ENCODE measurements at places on chromosomes 2 and 18.

DNA sequence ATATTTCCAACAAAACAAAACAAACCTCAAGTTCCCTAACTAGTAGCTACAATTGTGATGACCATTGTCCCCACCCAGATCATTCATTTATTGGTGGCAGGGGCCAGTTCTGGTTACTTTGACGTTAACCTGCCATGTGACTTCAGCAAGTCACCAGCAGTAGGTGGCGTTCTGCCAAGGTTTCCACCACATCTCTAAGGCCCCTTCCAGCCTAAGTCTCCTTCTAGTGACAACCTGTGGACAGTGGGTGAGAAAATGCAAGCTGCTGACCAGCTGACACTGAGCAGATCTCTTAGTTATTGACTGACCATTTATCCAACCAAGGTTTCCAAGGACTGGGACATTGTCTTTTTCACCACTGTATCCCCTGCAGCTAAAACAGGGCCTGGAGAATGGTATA is 98.4 kb downstream of the GPR39 start:
- H3K27ac ChIP-seq = no peak overlapping the region
- DNase-seq = no peak
- no peaks in the 10 kb centered on the region for H3K36me3 ChIP-seq
- H3K4me3 ChIP-seq = no peak overlapping the region
- no peaks in the 10 kb centered on the region for H3K4me1 ChIP-seq

DNA sequence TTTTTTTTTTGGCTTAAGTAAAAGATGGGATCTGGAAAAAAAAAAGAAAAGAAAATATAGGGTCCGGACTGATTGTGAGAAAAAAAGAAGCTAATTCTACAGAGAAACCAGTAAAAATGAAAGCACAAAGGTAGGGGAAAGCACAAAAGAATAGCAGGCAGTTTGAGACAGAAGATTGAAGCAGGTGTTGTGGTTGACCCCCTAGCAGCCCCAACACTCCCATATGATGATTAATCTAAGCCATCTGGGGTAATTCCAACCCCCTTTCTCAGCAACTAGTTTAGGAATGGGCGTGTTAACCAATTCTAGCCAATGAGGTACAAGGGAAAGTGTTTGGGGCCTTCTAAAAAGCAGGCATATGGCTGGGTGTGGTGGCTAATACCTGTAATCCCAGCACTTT is 77.0 kb downstream of the MBD2 start:
- no peak overlapping the region for H3K27ac ChIP-seq
- no peak overlapping the region for H3K4me3 ChIP-seq
- peaks cover 22% of the 10 kb centered on the region for H3K4me1 ChIP-seq
- DNase-seq = no peak
- H3K36me3 ChIP-seq = peaks cover 4% of the 10 kb centered on the region
- no peaks in the 10 kb centered on the region for H3K27me3 ChIP-seq

- H3K4me1 ChIP-seq = peaks cover 24% of the 10 kb centered on the region
- DNase-seq = peak; percentile 61
- no peak overlapping the region for H3K4me3 ChIP-seq
- H3K27ac ChIP-seq = no peak overlapping the region
Observed at GRCh38 chr2:227415538-227416424, 28.0 kb upstream of the SCYGR1 start.

DNA sequence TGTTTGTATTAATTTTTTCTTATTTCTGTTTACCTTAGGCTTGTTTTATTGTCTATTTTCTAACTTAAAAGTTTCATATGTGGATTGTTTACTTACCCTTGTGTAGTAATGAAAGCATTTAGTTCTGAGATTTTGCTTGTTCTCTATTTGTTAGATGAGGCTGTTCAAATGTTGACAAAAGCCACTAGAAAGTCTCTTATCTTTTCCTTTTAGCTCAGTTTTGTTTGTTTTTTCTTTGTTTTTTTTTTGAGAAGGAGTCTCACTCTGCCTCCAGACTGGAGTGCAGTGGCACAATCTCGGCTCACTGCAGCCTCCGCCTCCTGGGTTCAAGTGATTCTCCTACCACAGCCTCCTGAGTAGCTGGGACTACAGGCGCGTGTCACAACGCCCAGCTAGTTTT is 30.9 kb downstream of the USP14 start:
- H3K4me3 ChIP-seq = no peak overlapping the region
- H3K27me3 ChIP-seq = no peaks in the 10 kb centered on the region
- DNase-seq = no peak

- H3K36me3 ChIP-seq = no peaks in the 10 kb centered on the region
- H3K27me3 ChIP-seq = no peaks in the 10 kb centered on the region
- H3K4me3 ChIP-seq = no peak overlapping the region
- no peak for DNase-seq
- H3K27ac ChIP-seq = no peak overlapping the region
Observed at GRCh38 chr2:66228128-66228547, 206.8 kb upstream of the MEIS1 start.

DNA sequence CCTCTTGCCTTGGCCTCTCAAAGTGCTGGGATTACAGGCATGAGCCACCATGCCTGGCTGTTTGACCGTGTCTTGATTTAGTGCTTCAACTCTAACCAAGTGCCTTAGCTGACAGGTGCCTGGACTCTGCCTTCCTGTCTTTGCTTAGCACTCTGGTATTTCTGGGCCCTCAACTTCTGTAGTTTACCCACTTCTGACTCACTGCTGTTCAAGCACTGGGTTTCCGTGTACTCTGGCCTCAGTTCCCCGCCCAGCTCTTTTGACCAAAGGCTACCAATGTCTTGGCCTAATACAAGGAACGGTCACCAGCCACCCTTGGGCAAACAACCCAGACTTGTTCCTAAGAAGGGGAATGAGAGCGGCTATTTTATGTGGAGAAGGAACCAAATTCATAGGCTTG is 35.7 kb upstream of the CABLES1 start:
- no peak for DNase-seq
- no peak overlapping the region for H3K27ac ChIP-seq
- H3K4me1 ChIP-seq = no peaks in the 10 kb centered on the region

GRCh38 chr2:234725528-234726264 is 226.1 kb upstream of the SH3BP4 start:
- no peaks in the 10 kb centered on the region for H3K36me3 ChIP-seq
- H3K4me1 ChIP-seq = peaks cover 5% of the 10 kb centered on the region

DNA sequence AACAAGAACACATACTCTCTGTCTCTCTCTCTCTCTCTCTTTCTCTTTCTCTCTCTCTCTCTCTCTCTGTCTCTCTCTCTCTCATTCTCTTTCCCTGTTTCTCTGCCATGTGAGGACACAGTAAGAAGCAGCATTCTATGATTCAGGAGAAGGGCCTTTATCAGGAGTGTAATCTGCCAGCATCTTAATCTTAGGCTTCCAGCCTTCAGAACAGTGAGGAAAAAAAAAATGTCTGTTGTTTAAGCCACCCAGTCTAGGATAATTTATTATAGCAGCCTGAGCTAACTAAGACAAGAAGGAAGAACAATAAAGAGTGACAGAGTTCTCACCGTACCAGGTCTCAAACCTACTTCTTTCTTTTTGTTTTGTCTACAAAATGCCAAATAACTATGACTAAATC is 399.4 kb downstream of the SOCS6 start:
- H3K4me1 ChIP-seq = no peaks in the 10 kb centered on the region
- no peak overlapping the region for H3K4me3 ChIP-seq
- H3K36me3 ChIP-seq = no peaks in the 10 kb centered on the region
- no peak for DNase-seq
- no peaks in the 10 kb centered on the region for H3K27me3 ChIP-seq

GRCh38 chr2:174445248-174445647 is 41.6 kb downstream of the GPR155 start:
- H3K36me3 ChIP-seq = no peaks in the 10 kb centered on the region
- H3K4me1 ChIP-seq = peaks cover 8% of the 10 kb centered on the region
- no peak overlapping the region for H3K4me3 ChIP-seq
- peak; percentile 9 for DNase-seq

DNA sequence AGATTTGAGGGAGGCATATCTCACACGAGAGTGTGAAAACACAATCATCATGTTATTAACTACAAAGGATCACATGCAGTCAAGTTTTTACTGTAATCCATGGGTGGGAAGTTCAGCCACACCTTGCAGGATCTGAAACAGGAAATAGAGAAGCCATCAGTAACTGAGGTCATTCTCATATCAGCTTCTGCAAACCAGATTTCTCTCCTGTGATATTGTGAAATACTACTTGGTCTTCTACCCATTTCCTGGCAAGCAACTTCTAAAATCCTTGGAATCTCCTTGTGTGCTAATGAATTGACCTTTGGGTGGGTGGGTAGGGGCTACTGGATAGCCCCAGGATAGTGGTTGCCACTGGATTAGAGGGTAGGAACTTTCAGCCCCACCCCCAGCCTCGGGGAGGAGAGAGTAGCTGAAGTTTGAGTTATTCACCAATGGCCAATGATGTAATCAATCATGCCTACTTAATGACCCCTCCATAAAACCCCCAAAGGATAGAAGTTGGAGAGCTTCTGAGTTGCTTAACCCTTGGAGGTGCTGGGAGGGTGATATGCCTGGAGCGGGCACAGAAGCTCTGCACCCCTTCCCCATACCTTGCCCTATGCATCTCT is 25.6 kb upstream of the TGIF1 start:
- no peak overlapping the region for H3K27ac ChIP-seq
- DNase-seq = no peak
- no peaks in the 10 kb centered on the region for H3K27me3 ChIP-seq

DNA sequence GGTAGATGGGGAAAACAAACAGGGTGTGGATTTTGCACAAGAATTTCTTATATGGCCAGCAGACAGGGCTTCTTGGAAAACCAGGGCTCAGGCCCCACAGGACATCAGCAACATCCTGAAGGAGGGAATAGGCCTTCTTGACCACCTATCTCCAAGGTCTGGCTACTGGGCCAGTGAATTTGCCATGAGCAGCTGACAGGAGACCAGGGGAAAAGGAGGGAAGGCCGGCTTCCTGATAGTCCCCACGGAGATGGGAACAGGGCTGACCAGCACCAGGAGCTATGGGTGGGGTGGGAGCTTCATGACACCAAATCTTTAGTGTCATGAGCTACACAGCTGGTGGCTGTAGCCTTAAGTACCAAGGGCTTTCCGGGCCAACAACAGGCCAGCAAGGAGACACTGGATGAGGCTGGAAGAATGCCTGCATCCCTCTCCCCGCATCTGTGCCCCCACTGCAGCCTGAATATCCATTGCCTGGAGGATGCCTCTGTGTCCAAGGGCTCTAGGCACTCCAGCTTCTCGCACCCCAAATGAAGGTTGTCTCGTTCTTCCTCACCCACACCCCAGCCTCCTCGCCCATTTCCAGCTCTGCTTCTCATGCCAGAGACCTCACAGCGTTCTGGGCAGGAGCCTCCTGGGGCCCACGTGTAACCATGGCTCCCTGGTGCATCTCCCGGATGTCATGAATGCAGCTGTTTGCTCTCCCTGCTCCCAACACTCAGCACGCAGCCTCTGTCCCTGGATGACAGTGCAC is 74.8 kb downstream of the EMX1 start:
- no peak for DNase-seq
- no peaks in the 10 kb centered on the region for H3K36me3 ChIP-seq
- no peaks in the 10 kb centered on the region for H3K27me3 ChIP-seq
- peaks cover 2% of the 10 kb centered on the region for H3K4me1 ChIP-seq

DNA sequence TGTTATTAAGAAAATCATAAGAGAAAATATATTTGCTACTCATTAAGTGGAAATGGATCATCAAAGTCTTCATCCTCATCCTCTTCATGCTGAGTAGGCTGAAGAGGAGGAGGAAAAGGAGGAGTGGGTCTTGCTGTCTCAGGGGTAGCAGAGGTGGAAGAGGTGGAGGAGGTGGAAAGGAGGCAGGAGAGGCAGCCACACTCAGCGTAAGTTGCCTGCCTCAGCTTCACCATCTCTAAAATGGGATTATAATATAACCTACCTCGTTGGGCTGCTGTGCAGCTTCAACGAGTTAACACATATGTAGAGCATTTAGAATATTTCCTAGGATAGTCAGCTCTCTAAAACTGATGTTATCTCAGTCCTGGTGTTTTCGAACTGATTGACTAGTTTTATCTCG is 4.3 kb upstream of the MYO1B start:
- H3K4me1 ChIP-seq = no peaks in the 10 kb centered on the region
- H3K27ac ChIP-seq = no peak overlapping the region
- H3K27me3 ChIP-seq = no peaks in the 10 kb centered on the region
- no peak for DNase-seq

DNA sequence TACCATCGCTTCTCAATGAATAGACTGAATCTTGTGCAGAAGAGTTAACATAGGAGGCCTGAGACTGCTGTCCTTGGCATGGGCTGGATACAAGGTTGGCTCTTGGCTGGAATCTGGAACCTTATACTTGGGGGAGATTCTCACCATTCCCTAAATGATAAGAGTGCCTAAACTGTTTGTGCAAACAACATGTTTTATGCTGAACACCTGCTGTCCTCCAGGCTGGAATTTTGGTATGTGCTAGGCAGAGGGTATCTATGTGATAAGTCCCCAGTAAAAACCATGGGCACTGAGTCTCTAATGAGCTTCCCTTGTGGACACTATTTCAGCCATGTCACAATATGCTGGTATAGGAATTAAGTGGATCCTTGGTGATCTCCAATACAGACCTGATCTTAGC is 12.8 kb downstream of the PGAP1 start:
- H3K4me1 ChIP-seq = no peaks in the 10 kb centered on the region
- peaks cover 10% of the 10 kb centered on the region for H3K36me3 ChIP-seq
- H3K27me3 ChIP-seq = no peaks in the 10 kb centered on the region

DNA sequence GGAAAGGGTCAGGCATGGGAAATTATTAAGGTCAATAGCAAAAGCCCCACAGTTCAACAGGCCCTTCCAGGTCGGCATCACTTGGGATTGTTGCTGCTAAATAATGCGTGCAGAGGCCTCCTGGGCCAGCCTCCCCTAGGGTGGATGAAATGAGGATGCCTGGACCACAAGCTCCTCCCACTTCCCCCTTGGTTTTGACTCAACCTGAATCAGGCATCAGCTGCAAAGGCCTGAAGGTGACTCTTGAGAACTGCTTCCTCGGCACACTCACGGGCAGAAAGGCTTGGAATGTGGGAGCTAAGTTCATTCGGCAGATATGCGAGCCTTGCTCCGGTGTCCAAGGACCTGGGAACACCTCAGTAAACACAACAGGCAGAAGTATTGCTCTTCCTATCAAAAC is 69.3 kb downstream of the MBP start:
- H3K27ac ChIP-seq = peak overlapping the region; percentile 96
- H3K4me3 ChIP-seq = no peak overlapping the region
- H3K27me3 ChIP-seq = no peaks in the 10 kb centered on the region
- peaks cover 66% of the 10 kb centered on the region for H3K4me1 ChIP-seq
- peak; percentile 76 for DNase-seq
- no peaks in the 10 kb centered on the region for H3K36me3 ChIP-seq

- H3K36me3 ChIP-seq = no peaks in the 10 kb centered on the region
- no peak overlapping the region for H3K27ac ChIP-seq
- no peaks in the 10 kb centered on the region for H3K27me3 ChIP-seq
- no peak overlapping the region for H3K4me3 ChIP-seq
Observed at GRCh38 chr2:165645930-165646831, 147.9 kb downstream of the GALNT3 start.

DNA sequence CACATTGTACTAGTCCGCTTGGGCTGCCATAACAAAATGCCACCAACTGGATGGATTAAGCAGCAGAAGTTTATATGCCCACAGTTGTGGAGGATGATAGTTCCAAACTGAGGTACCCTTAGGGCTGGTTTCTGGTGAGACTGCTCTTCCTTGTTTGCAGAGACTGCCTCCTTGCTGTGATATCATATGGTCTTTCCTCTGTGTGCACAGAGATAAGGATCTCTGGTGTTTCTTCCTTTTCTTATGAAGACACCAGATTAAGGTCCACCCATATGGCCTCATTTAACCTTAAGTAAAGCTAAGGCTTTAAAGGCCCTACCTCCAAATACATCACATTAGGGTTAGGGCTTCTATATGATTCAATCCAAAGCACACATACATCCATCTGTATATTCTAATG is 738.2 kb upstream of the GCFC2 start:
- DNase-seq = no peak
- no peaks in the 10 kb centered on the region for H3K4me1 ChIP-seq
- no peak overlapping the region for H3K4me3 ChIP-seq
- no peak overlapping the region for H3K27ac ChIP-seq

GRCh38 chr18:37107748-37108522 is 279.0 kb downstream of the KIAA1328 start:
- no peaks in the 10 kb centered on the region for H3K36me3 ChIP-seq
- H3K4me1 ChIP-seq = no peaks in the 10 kb centered on the region
- H3K4me3 ChIP-seq = no peak overlapping the region

Measured in astrocyte (in vitro differentiated cells and primary cell).